ENCODE measurements at places on chromosomes 6 and 20.

DNA sequence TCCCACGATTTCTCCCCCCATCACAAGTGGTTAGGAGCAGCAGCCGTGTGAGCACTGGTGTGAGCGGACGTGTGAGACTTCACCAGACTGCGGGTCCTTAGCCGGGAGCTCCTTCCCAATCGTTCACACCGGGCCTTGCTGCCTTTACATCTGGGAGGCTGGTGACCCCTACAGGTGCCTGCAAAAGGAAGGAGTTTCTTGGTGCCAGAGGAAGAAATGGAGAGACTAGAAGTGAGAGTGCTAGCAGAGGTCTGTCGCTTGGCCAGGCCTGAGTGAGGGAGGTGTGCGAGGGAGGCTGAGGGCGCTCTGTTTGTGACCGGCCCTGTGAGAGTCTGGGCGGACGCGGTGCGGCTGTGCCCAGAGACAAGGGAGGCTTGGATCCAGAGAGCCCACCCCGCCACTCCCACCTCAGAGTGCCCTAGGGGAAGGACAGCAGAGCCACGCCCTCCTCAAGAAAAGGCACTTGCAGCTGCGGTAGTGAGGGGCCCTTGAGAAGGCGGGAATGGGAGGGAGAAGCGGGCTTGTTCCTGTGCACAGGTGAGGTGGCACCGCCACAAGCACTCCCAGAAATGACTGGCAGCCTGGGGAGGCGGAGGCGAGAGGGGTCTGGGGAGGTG, 10.0 kb upstream of the ARMC2 start:
- no peak for DNase-seq

GRCh38 chr6:127249621-127250020, 17.0 kb upstream of the RNF146 start:
- no peak for DNase-seq

GRCh38 chr6:167981916-167982462, 15.5 kb upstream of the KIF25 start:
- DNase-seq = no peak

- DNase-seq = no peak
Measured at GRCh38 chr6:141048451-141048850, 1084.3 kb upstream of the GJE1 start.

- peak; percentile 7 for DNase-seq
Measured at GRCh38 chr6:33249732-33250630, 21.7 kb downstream of the VPS52 start.
